ENCODE measurements at places on chromosomes 5 and 9. TPM values are rescaled to one million over a fixed set of nuclear protein-coding genes. Genes with fewer than 3 reads are reported as not detected.

The PCDHB16 gene
- 2.5 TPM for total RNA-seq

The CNTFR gene
- 7.5 TPM for total RNA-seq

The CRB2 gene
- 0.10 TPM for total RNA-seq

The SYK gene
- total RNA-seq, result 10.2 TPM

The SH3RF2 gene
- 9.8 TPM for total RNA-seq

The FNBP1 gene
- 76.6 TPM for total RNA-seq

The PCDHA9 gene
- total RNA-seq, result 0.30 TPM

The LMNB1 gene
- 37.5 TPM for total RNA-seq

The NXNL2 gene
- not detected for total RNA-seq

The FOCAD gene
- total RNA-seq, result 48.3 TPM

The CTXN3 gene
- not detected for total RNA-seq

The PCDHB7 gene
- total RNA-seq, result 1.1 TPM

The FBP2 gene
- total RNA-seq, result 5.5 TPM

The OBP2A gene
- total RNA-seq, result not detected

Data from skin of body (tissue), 3 donors.